Stimulated activated CD4-positive, alpha-beta T cell treated with anti-CD3 and anti-CD28 coated beads, Interleukin-1b, Interleukin-23, amount 100 ng/mL, for 24 hours (primary cell): ENCODE measurements at places on chromosomes 12 and 14.

DNA sequence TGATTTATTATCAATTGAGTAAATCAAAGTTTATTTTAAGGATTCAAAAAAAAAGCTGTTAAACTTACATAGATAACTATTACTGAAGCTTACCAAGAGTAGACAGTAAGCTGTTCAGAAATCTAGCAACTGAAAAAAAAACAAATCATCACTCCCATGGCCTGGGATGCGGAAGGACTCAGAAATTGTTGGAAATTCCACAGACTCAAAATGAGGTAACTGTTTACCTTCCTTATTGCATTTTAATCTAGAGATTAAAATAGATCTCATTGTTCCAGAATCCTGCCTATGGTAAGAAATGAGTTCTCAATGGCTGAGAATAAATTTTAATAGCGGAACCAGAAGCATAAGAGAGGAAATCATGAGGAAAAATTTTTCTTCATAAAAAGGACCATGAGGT is 87.2 kb downstream of the PPM1H start:
- no peak for DNase-seq

DNA sequence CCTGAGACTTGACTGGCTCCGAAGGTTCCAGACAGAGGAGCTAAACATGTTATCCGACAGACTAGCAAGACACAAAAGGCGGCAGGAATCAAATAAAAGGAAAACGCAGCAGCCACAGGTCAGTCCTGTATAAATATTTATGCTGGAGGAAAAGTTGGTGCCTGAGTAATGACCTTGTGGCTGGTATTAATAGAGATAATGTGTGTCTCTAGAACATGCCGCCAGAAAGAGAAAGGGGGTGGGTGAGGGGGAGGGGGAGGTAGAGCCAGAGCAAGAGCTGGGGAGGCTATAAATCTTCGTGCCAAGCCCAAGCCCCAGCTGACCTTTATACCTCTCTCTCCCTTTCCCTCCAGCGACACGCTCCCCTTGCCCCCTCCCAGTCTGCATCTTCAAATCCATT is 590.4 kb downstream of the MED13L start:
- DNase-seq, result no peak

DNA sequence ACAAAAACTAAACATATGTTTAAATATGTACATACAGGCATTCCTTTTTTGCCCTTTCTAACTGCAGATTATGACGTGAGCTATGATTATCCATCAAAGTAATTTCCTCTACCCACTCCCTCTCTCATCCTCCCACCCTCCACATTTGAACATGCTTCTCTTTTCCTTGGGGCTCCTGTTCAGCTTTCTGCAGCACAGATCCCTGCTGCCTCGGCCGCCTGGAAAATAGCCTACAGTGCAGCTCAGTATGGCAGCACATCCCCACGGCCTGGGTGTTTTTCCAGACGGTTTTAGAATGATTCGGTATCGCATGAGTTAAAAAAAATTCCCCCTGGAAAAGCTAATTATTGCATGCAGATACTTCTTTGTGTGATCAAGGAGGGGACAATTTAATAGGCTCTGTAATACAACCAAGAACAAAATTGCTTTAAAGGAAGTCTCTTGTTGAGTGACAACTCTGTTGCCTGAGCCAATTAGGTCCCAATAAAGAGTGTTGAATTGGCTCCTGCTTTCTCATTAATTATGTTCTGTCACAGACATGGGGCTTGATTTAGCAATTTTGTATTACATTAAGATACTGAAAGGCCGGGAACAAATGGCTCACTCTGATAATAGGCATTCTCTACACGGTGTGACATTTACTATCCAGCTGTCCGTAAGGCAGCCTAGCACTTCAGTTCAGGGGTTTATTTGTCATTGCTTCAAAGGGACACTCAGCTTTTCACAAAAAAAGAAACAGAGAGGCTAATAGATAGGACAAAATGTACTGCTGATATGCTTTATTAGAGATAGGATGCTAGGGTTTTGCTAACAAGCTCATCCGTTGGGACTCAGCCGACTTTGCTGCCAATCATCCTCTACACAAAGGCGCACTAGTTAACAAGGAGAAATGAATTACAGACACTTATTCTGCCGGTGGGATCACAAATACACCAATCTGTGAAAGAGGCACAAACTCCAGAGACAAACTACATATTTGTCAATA is 285.8 kb upstream of the G2E3 start:
- DNase-seq, result no peak

DNA sequence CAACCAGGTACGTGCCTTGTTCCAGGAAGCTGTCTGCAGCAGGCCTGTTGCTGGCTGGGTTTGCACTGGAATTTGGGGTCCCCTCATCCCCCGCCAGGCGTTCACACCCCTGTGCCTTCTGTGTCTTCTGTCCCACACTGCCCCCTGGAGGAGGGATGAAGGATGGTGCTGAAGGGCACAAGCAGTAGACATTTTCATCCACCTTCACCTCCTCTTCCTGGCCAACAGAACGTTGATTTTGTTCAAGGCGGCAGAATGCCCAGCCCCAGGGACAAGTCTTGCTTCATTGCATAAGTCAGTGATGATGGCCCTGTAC is 122.1 kb downstream of the CALM1 start:
- peak; percentile 16 for DNase-seq

DNA sequence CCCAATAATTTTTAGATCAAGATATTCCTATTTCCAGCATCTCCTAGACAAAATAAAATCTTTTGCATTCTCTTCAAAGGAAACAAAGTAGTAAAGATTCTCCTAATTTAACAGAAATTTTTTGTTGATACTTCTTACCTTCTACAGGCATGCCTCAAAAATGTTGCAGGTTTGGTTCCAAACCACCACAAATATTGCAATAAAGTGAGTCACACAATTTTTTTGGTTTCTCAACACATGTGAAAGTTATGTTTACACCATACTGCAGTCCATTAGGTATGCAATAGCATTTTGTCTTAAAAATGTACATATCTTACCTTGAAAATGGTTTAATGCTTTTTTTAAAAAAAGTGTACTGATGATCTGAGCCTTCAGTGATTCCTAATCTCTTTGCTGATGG is 65.6 kb upstream of the USP15 start:
- DNase-seq, result no peak

GRCh38 chr12:130775953-130776856 is 60.1 kb upstream of the RIMBP2 start:
- peak; percentile 45 for DNase-seq

DNA sequence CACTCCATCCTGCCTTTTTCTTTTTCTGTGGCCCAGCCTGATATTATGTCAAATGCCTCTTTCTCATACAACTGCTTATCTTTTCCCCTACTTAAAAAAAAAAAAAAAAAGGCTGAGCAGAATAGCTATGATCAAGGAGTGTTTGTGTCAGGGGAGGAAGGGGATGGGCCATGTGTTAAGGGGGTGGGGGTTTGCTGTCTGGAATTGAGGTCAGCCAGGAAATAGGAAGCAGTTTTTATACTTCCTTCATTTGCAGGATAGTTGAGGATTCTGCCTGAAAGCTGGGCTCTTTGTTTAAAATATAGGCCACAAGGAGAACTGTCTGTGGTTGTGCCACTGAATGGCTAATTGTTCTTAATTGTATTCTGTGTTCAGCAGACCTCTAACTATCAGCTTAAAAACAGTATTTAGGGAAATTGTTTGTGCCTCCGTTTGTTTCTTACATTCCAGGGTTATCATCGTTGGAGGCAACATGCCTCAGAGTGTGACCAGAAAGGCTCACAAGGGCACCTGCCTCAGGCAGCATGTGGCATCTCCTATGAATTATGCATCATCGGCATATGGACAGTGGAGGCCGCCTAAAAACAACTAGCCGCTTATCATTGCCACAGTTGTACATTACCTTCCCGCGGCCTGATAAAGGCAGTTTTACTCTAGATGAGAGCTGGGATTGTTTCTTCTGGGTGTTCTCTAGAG is 96.0 kb downstream of the SRGAP1 start:
- no peak for DNase-seq

- no peak for DNase-seq
Measured at GRCh38 chr12:96236221-96236822, 42.1 kb downstream of the ELK3 start.

DNA sequence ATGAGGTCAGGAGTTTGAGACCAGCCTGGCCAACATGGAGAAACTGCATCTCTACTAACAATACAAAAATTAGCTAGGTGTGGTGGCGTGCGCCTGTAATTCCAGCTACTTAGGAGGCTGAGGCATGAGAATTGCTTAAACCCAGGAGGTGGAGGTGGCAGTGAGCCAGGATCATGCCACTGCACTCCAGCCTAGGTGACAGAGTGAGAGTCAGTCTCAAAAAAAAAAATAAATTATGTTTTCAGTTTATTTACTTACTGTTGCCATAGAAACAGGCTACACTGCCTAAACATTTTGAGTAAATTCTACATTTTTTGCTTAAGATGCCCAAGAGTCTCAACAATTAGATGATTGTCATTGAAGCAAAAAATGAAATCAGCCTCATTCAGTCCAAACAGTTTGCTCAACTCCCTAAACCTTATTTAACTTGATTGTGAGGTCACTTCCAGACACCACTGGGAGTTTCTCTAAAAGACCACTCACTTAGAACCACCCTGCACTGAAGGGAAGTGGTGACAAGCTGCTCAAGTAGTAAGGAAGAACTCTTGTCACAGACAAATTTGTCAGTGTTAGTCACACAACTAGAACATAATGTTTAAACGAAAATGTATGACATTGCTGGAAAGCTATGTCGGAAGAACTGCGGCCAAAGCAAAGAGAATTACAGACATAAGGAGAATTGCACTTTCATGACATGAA is 9.8 kb upstream of the GNPNAT1 start:
- no peak for DNase-seq

GRCh38 chr12:15819644-15820437 is 30.7 kb upstream of the EPS8 start:
- no peak for DNase-seq

- DNase-seq, result no peak
Measured at GRCh38 chr12:90801776-90802175, 153.2 kb downstream of the CCER1 start.

GRCh38 chr14:50544911-50545310 is 12.5 kb upstream of the MAP4K5 start:
- DNase-seq, result no peak

GRCh38 chr14:68941820-68942219 is 37.3 kb downstream of the ACTN1 start:
- no peak for DNase-seq

DNA sequence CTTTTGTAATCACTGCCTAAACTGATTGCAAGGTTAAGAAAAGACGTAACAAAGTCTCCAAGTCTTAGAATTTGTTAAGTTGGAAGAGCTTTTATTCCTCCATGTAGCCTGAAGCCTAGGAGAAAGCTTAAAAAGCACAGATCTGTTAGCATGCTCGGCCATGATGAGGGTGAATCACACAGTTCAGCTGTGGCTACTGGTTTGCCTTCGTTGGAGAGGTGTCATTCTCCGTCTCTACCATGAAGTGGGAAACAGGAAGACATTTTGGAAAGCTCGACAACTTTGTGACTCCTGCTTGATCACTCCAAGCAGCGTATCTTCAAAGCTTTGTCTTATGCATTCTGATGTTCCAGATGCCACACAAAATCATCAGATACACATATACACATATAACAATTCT is 27.1 kb downstream of the DCP1B start:
- no peak for DNase-seq

- no peak for DNase-seq
Measured at GRCh38 chr12:5577211-5577612, 145.3 kb downstream of the NTF3 start.

DNA sequence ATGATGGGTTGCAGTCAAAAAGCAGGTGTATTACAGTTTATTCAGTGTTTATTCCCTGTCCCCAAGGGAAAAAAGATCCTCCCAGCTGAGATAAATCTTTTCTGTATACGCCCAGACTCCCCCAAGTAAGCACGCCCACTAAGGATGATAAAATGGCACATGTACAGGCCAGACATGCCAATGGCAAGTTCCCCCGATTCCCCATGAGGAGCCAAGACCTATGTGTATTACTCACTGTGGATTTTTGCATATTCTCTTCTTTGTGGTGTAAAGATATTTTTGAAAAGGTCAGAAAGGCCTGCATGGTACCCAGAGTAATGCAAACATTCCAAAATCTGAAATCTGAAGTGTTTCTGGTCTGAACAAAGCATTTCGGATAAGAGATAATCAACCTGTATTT is 22.2 kb downstream of the NR2C1 start:
- DNase-seq, result no peak

GRCh38 chr14:82951171-82951570 is 1417.5 kb upstream of the SEL1L start:
- DNase-seq, result no peak
